ENCODE measurements at places on chromosomes 7 and 10. TPM values are rescaled to one million over a fixed set of nuclear protein-coding genes. Genes with fewer than 3 reads are reported as not detected.

DNA sequence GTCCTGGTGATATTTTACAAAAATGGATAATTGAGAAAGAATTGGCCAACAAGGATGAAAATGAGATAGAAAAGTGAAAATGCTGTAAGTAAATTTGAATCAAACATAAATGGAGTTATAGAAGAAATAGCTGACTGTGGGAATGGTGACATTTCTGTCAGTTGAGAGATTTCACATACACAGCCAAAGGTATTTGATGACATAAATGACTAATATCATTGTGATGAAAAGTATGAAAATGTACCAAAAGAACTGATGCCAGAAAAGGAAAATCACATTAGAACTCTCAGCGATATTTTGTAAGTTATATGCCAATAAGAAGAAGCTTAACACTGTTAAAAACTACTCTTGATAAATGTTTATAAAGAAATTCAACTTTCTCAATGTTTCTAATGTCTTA, 54.9 kb downstream of the TFPI2 start:
- H3K27me3 ChIP-seq = no peaks in the 10 kb centered on the region
- H3K4me3 ChIP-seq = peak overlapping the region; percentile 48
- DNase-seq = no peak
- H3K27ac ChIP-seq = no peak overlapping the region
- H3K4me1 ChIP-seq = peaks cover 37% of the 10 kb centered on the region

Gene MAGI2
- 31.8 TPM for total RNA-seq

DNA sequence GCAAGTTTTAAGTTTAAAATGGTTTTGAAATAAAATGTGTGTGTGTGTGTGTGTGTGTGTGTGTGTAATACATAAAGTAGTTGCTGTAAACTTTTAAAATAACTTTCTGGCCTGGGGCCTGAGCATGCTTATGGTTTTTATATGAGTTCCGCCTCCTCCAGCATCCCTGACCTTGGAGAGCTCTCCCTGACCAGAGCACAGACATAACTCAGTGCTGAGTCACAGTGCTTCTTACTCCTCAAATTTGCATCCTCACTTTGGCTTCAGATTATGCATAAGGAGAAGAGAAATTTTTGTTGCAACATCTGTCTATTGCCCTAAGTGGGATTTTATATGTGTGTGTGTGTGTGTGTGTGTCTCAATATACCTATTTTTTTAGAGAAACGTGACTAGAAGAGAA, 200.8 kb downstream of the ELMO1 start:
- no peak for DNase-seq
- no peaks in the 10 kb centered on the region for H3K27me3 ChIP-seq
- no peak overlapping the region for H3K4me3 ChIP-seq
- no peak overlapping the region for H3K27ac ChIP-seq

- H3K4me1 ChIP-seq = peaks cover 4% of the 10 kb centered on the region
- H3K4me3 ChIP-seq = no peak overlapping the region
- H3K27ac ChIP-seq = no peak overlapping the region
Measured at GRCh38 chr7:1238450-1238882, 5.8 kb downstream of the UNCX start.

DNA sequence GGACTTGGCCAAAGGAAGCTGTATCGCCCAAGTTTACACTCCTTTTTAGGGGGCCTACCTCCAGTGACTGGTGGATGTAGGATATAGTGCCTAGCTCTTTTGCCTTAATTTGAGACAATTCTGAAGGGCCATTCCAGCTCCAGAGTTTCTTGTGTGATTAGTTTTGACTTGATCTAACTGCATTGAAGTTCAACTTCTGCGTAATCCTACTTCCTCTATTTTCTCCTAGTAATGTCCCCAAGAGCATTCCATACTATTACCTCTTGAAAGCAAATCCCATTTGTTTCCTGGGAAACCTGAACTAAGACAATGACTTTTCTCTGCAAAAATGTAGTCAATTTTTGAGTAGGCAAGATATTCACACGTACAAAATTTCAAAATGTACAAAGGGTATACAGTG, 4.7 kb upstream of the H2AZ2 start:
- H3K4me1 ChIP-seq = peaks cover 4% of the 10 kb centered on the region
- H3K27ac ChIP-seq = no peak overlapping the region
- no peaks in the 10 kb centered on the region for H3K36me3 ChIP-seq
- H3K27me3 ChIP-seq = no peaks in the 10 kb centered on the region

DNA sequence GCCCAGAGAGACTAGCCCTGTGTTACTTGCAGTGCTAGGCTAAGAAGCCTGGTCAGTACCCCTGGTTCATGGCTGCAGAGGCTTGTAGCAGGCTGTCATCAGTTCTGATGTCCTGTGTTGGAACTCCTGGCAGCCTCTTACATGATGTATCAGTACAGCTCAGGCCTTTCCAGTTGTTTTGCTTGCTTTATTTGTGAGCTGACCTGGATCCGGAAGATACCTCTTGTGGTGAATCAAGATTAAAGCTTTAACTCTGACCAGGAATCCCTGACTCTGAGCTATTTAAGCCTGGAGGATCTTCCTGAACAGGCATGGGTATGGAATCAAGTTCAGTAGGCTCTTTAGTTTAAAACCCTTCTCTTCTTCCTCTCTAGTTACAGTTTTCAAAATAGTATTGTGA, 4.4 kb downstream of the STARD3NL start:
- no peak overlapping the region for H3K27ac ChIP-seq
- H3K27me3 ChIP-seq = no peaks in the 10 kb centered on the region
- H3K36me3 ChIP-seq = no peaks in the 10 kb centered on the region

DNA sequence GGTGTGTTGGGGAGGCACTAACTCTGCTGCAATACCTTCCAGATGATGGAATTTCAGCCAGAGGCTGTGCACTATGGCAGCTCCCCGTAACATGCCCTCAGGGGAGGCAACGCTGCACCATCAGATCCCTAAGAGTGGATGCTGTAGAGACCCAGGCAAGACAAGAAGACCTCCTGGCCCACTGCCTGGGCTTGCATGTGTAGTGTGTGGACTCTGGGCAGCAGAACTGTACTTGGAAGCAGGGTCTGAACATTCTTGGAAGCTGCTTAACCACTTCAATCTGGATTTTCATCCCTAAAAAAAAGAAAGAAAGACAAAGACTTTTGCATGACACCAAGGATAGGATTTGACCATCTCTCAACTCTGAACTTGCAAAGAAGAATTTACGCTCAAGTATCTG, 297.5 kb upstream of the NRP1 start:
- H3K4me3 ChIP-seq = no peak overlapping the region
- H3K36me3 ChIP-seq = no peaks in the 10 kb centered on the region
- H3K27ac ChIP-seq = no peak overlapping the region

DNA sequence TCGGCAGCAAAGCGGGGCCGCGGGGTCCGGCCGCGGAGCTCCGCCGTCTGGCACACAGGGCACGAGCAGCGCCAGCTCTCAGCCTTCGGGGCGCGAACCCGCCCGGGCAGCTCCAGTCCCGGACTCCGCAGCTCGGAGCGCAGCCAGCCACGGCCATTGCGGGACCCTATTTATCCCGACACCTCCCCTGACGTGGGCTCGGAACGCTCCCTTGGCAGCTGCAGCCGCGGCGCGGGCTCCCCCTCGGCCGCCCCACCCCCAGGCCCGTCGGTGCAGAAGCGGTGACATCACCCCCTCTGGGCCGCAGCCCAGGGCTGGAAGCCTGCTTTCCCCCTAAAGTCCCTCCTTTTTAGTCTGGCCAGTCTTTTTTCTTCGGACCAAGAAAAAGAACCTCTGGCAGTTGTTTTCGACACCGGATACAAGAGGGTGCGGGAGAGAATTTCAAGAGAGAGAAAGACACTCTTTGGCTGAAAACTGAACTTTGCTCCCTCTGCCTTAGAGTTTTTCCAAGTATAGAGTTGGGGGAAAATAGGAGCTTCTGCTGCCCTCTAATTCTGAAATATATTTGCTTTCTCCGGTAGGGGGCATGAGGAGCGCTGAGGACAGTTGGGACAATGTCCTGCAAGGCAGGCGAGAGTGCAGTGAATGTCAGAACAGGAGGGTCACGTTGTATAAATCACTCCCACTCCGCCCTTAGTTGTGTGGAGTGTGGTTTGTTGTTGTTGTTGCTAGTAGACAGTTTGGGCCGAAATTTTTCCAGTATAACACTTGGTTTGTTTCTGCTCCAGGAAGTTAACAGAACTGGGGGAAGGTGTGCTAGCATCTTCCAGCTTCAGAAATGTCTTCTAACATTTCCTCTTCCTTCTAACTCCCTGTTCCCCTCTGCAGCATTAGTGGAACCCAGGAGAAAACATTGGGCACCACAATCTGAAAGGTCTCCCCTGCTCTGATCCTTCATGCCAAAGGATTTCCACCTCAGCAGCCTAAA, at the start of gene SFRP4:
Gene SFRP4, minus strand, starts transcription at position 145 of the 988 bp plus-strand sequence. CDS start 280 bp downstream, outside the sequence.
- peaks cover 41% of the 10 kb centered on the region for H3K4me1 ChIP-seq
- H3K36me3 ChIP-seq = no peaks in the 10 kb centered on the region
- DNase-seq = no peak
- H3K4me3 ChIP-seq = peak within 1 kb of the TSS; percentile 75
- peak within 1 kb of the TSS; percentile 76 for H3K27ac ChIP-seq
- no peaks in the 10 kb centered on the region for H3K27me3 ChIP-seq

DNA sequence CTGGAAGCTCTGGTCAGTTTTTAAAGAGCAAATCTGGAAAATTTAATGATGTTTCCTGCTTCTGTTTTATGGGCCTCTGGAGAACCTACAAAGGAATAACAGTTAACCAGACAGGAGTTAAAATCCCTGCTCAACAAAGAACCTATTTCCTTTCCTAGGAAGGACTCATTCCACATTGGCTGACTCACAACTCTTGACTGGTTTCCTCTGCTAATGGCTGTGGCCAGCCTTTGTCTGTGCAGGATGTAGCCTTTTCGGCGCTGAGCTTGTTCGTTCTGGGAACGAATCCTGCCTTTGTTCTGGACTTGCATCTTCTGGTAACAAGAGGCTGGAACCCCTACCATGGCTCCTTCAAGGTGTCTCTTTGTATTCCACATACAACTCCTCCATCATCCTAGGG, 112.8 kb upstream of the PDCD4 start:
- peak overlapping the region; percentile 8 for H3K4me3 ChIP-seq
- H3K27ac ChIP-seq = peak overlapping the region; percentile 24
- peaks cover 4% of the 10 kb centered on the region for H3K4me1 ChIP-seq
- H3K36me3 ChIP-seq = no peaks in the 10 kb centered on the region
- no peaks in the 10 kb centered on the region for H3K27me3 ChIP-seq

GRCh38 chr7:30237271-30237695, 47.1 kb upstream of the ZNRF2 start:
- no peak overlapping the region for H3K27ac ChIP-seq
- peaks cover 13% of the 10 kb centered on the region for H3K4me1 ChIP-seq
- no peak overlapping the region for H3K4me3 ChIP-seq
- no peaks in the 10 kb centered on the region for H3K36me3 ChIP-seq

DNA sequence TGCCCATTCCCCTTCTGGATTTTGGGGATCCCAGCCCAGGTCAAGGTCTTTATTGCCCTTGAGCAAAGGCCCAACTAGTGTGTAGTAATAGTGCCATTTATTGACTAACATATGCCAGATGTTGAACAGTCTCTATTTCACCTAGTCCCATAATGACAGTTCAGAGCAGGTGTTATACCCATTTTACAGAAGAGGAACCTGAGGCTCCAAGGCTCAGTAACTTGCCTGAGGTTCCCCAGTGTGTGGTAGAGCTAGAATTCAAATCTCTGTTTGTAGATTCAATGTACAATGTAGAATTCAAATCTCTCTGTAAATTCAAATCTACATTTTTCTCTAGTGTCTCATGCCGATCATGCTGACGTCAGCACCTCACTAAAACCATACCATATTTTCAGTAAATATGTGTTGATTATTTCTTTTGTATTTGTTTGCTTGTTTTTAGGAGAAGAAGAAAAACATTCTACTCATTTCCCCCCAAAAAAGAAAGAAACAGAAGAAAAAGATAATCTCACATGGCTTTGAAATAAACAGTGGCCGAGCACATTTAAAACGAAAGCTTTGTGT, 329.7 kb downstream of the PRPF18 start:
- H3K27me3 ChIP-seq = no peaks in the 10 kb centered on the region
- H3K4me3 ChIP-seq = no peak overlapping the region
- H3K4me1 ChIP-seq = peaks cover 15% of the 10 kb centered on the region
- no peak overlapping the region for H3K27ac ChIP-seq
- no peaks in the 10 kb centered on the region for H3K36me3 ChIP-seq
- no peak for DNase-seq
